ENCODE measurements at places on chromosomes 12 and 14.

GRCh38 chr12:27806259-27806658 lies 26.2 kb upstream of the MANSC4 start:
- DNase-seq: no peak

DNA sequence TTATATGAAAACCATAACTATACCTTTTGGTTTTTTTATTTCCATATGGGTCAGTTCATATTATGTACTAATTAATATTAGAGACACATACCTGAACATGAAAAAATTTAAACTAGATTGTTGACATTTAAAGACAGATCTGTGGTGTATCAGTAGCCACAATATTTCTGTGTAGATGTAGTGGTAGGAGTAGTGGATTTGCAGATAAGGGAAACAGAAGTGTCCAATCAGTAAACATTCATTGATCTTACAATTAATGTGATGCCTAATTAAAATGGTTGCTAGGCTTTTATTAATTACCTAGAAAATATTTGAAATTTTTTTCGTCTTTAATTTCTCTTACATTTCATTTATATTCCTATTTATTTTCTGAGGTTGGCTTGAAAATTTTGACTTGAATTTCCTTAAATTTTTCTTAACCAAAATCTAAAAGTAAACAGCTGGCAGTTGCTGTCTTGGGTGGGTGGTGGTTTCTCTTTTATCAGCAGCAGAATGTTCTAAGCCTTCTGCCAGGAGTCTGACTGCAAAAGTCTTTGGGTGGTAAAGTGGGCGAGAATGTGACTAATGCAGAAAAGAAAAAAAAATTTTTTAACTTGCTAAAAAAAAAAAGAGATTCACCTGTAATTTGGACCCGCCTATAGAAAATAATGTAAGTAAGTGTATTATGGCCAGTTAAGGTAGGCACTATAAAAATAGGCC lies 2.4 kb downstream of the FGFR1OP2 start:
- no peak for DNase-seq

DNA sequence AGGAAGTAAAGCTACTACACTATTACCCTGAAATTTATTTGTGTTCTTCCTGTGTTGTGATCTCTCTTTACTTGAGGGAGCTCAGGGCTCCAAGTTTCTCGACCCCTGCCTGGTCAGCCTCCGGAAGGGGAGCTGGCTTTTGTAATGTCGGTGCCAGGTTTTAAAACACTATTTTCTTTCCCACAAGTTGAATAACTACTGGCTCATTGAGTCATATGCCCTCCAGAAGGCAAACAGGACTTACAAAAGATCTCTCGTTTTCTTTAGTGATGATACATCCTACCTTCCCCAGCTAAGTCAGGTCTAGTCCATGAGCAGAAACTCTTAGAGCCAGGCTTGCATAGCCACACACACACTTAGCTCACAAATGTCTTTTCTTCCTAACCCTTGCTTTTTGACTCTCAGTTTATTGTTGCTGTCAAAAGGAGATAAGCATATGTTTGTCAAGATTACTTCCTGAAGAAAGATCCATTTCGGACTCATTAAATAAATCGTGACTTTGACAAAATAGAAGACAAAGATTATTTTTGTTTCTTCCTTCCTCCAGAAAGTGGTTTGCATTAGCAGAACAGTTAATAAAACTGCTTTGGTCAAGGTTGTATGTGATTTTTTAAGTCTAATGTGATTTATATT lies 209.8 kb upstream of the FLRT2 start:
- no peak for DNase-seq

GRCh38 chr12:75489187-75489586 lies 8.6 kb downstream of the GLIPR1 start:
- DNase-seq: no peak

- DNase-seq: no peak
Observed at GRCh38 chr12:44157359-44157758, 321.5 kb downstream of the TMEM117 start.

GRCh38 chr14:62187265-62187664 lies 425.0 kb downstream of the SNAPC1 start:
- DNase-seq: no peak

DNA sequence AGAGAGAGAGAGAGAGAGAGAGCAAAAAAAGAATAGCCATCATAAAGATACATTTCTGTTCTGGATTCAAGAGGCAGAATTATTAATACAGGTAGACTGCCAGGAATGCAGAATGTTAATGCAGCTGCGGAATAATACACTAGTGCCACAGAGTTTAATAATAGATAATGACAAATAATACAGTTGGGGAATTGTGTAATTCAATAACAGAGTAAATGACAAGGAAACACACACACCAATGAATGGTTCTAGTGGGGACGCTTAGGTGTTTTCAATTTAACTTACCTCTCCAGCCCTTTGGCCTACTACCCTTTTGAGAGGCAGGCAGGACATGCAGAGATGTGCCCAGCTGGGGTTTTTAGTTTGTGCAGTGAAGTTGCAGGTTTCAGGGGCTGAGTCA lies 313.9 kb downstream of the NRXN3 start:
- DNase-seq: no peak

DNA sequence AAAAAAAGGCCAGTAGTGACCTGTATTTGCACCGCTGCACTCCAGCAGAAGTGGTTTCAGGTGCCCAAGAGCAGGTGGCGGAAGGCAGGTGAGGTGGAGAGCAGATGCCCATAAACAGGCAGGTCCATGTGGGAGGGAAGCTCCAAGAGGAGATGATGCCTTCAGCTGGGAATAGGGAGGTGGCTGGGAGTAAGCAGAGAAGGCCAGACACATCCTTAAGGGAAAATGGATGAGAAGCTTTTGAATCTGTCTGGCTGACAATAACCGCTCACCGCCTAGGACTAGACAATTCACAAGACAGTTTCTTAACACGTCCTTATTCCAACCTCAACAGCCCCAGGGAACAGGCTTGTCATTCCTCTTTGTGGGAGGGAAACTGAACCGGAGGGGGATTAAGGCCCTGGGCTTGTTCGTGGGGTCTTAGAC lies 43.9 kb upstream of the PLEKHG6 start:
- DNase-seq: no peak

- no peak for DNase-seq
Observed at GRCh38 chr12:18967814-18968213, 161.7 kb upstream of the PLEKHA5 start.

DNA sequence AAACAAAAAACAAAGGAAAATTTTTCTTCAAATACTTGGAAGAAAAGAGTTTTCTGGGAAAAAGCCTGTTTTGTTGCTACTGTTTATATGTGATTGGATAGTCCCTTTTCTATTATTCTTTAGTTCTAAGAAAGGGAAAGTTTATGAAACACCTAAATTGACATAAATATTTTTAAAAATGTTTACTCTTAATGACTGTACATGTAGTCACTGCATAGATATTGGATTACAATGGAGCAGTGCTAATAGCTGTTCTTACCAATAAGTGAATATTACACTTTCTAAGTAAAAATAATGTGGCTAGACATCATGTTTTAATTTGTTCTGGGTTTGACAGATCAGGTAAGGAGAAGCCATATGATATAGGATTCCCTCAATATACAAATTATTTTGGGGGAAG lies 352.7 kb upstream of the DIO2 start:
- no peak for DNase-seq

- no peak for DNase-seq
Observed at GRCh38 chr12:66942741-66943465, 264.0 kb upstream of the GRIP1 start.

- DNase-seq: no peak
Observed at GRCh38 chr14:73795974-73796373, 55.7 kb upstream of the PTGR2 start.

GRCh38 chr12:16076970-16077522 lies 165.9 kb downstream of the DERA start:
- no peak for DNase-seq

GRCh38 chr14:24409956-24410355 lies 11.2 kb downstream of the NYNRIN start:
- no peak for DNase-seq

GRCh38 chr14:104697892-104698583 lies 8.6 kb downstream of the INF2 start:
- no peak for DNase-seq

- DNase-seq: no peak
Observed at GRCh38 chr12:50627491-50627890, 122.7 kb downstream of the DIP2B start.

DNA sequence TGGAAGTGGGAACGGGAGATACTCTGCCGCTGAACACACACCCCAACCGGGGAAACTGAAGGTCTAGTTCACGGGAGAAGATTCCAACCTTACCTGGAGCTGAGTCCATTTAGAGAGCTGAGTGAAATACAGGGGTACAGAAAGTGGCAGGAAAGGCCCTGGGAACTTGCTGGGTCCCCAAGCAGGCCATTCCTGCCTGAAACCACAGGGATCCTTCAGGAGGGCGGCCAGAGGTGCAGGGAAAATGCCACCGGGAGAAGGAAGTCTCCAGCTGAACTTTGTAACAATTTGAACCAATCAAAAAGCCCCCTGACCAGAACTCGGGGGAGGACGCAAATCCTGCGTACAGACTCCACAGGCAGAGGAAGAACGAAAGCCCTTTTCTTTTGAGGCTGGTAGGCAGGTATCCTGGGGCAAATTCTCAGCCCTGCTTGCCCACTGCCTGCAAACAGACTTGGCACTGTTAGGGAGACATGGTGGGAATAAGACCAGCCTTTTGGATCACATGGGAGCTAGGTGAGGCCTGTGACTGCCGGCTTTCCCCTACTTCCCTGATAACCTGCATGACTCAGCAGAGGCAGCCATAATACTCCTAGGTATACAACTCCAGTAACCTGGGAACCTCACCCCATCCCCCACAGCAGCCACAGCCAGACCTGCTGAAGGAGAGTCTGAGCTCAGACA lies 170.9 kb downstream of the SEC23A start:
- no peak for DNase-seq

GRCh38 chr12:75554556-75554880 lies 43.1 kb upstream of the KRR1 start:
- no peak for DNase-seq

DNA sequence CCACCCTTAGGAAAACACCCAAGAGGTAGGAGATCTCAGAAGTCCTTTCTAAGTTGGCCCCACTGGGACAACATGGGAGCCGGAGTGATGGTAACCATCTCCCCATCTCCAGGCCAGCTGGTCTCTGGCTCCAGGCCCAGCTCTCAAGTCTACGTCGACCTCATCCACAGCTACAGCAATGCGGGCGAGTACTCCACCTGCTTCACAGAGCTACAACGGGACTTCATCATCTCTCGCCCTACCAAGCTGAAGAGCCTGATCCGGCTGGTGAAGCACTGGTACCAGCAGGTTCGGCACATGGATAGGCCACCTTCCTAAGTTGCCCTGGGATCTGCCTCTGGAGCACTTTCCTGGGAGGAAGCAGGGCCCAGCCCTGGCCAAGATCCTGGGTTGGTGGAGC lies 11.0 kb upstream of the OAS2 start:
- DNase-seq: no peak

DNA sequence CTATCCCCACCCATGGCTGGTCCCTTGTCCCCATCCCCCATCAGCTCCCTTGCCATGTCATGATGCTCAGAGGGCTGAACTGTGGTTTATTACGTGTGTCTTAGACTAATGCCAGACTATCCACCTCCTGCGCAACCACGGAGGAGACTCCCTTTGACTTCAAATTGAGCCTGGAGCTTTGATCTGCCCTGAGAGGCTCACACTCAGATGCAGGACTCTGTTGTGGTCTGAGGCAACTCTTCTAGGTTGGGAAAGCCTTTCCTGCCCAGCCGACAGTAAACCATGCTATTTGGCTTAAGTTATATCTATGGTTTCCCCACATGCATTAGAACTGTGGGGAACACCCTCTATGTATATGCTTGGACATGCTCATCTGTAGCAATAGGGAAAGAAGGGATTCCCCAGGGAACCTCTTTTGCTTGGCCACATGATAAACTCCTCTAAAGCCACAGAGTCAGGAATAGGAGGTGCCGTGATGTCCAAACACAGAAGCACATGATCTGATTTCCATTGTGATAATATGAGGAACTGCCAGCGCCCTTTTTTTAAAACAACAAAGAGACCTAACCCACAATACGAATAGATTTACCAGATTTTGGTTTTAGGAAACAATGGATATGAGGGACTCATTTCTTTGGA lies 11.1 kb upstream of the LGALS3 start:
- DNase-seq: no peak

DNA sequence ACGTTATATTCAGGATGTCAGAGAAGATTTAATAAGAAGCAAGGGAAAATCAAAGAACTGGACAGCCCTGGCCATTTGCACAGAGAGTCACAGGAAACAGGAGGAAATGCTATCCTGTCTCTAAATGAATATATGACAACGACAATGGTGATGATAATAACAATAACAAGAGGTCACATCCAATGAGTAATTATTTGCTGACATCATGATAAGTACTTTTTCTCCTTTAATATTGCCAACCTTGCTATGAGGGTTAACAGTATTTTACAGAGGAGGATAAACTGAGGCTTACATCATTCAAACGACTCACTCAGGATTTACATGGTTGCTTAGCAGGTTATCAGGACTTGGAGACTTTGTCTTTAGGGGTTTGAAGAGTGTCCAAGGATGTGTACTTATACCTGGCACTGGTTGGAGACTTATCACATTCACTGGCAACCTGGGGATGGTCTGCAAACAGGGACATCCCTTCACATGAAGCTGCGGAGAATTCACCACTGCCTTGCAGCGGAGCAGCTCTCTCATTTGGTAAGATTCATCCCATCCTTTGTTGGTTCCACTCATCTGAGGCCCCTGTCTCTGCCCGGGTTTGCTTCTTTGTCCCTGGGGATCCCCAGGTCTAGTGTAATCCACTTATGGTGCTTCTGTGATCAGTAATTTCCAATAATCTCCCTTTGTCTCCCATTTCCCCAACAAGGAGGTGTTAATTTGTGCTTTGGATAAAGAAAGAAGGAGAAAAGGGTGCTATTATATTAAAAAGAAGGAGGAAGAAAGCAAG lies 637.8 kb downstream of the BCL11B start:
- DNase-seq: no peak

Data from Kasumi-1 (cell line).